Stomach (tissue), 19 donors: ENCODE measurements at places on chromosomes 5 and 9. TPM values are rescaled to one million over a fixed set of nuclear protein-coding genes. Genes with fewer than 3 reads are reported as not detected.
A peak's percentile ranks its signal among the peaks of the same experiment; 100 is the strongest.

DNA sequence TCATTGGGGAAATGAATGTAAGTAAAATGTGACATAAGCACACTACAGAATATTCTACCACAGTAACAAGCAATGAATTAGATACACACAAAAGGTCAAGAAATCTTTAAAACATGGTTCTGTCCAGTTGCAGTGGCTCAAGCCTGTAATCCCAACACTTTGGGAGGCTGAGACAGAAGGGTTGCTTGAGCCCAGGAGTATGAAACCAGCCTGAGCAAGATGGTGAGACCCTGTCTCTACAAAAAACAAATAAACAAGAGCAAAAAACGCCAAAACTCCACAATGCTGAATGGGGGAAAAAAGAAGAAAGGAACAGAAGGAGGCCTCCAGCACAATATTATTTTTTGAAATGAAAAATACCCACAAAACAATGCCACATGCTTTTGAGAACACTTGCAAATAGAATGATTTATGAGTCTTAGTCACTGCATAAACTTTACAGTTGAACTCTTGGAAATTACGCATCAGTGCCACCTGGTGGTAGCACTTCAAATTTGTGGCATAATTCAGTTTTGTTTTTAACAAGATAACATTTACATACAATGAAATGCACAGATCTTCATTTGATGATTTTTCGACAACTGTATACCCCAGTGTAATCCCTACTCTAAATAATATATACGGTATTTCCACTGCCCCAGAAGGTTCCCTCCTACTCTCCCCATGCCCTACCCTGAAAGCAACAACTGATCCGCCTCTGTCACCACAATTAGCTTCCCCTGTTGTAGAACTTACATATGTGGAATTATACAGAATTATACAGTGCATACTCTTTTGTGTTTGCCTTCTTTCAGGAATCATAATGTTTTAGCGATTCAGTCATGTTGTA, 14.4 kb upstream of the SPINK4 start:
- DNase-seq, result peak; percentile 70

DNA sequence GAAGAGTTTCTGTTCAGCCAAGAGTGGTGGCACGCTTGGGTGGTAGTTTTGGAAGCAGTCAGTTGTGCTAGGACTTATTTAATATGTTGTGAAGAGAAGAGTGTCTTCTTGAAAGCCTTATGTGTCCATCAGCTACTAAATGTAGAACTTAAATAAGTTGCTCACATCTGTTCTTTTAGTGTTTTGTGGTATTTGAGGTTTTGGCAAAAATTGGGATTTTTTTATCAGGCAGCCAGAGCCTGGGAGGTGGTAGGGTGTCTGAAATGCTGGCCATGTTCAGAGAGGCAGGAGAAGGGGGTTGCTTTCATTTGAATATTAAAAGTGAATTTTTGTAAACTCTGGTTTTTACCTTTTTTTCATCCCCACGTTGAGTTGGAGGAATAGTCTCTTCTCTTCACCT, 24.2 kb upstream of the ZBTB34 start:
- no peak for DNase-seq

OSMR gene
- total RNA-seq, result 50.3 TPM

RNF183 gene
- total RNA-seq, result 0.43 TPM

DNA sequence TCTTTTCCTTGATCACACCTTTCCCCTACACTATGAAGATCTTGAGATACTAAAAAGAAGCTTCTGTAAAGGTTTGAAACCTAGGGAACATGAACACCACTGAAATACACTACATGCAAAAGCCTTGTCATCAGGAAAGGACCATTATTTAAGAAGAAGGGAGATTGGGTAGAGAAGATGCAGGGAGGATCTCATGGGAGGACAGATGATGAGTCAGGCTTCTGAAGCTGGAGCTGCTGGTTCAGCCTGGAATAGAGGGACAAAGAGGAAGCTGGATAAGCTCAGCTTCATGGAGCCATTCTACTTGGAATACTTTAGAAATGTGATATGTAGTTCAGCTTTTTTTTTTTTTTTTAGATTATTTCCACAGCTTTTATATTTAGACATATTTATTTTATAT, 169.8 kb downstream of the MAN2A1 start:
- no peak for DNase-seq

C1QTNF3 gene
- 78.2 TPM for total RNA-seq

DNA sequence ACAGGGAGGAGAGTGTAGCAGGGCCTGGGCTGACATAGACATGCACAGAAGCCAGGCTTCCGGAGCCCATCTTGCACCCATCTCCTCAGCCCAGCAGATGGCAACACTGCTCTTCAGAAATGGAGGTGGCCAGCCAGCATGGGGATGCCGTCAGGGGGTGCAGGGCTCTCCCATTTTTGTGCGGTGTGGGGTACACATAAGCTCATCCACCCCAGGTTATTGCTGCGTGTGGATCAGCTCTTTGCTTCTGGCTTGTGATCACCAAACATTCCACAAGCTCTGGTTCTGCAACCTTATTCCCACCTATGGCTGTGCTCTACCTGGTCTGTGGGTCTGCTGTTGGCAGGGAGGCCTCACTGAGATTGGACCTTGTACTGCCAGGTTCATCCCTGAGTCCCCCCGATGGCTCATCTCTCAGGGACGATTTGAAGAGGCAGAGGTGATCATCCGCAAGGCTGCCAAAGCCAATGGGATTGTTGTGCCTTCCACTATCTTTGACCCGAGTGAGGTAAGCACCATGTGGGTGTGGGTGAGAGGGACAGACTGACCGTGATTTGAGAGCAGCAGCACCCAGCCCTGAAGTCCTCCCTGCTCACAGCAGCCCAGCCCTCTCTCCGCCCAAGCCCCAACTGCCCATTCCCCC, 17.3 kb downstream of the SLC22A5 start:
- peak; percentile 92 for DNase-seq
